CD4-positive, alpha-beta T cell treated with Interleukin-4 for 1 hour (primary cell): ENCODE measurements at places on chromosomes 2 and 18.

DNA sequence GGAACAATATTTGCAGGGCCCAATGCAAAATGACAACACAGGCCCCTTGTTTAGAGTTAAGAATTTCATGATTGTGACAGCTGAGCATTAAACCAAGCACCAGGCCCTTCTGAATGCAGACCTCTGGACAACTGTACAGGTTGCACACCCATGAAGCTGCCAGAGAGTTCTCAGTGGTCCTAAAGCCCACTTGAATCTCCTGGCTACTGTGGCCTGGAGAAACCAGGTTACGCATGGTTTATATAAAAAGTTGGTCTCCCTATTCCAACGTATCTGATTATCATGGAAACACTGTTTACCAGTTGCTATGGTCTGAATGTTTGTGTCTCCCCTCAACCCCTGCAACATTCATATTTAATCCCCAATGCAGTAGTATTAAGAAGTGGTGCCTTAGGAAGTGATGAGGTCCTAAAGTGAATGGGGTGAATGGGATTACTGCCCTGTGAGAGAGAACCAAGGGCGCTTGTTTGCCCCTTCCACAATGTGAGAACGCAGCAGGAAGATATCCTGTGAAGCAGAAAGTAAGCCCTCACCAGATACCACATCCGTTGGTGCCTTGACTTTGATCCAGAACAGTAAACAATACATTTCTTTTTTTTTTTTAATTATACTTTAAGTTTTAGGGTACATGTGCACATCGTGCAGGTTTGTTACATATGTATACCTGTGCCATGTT is 48.0 kb upstream of the ANXA4 start:
- peak; percentile 51 for DNase-seq

- DNase-seq: no peak
These were observed 23.6 kb downstream of the WDSUB1 start for GRCh38 chr2:159262904-159263303.

DNA sequence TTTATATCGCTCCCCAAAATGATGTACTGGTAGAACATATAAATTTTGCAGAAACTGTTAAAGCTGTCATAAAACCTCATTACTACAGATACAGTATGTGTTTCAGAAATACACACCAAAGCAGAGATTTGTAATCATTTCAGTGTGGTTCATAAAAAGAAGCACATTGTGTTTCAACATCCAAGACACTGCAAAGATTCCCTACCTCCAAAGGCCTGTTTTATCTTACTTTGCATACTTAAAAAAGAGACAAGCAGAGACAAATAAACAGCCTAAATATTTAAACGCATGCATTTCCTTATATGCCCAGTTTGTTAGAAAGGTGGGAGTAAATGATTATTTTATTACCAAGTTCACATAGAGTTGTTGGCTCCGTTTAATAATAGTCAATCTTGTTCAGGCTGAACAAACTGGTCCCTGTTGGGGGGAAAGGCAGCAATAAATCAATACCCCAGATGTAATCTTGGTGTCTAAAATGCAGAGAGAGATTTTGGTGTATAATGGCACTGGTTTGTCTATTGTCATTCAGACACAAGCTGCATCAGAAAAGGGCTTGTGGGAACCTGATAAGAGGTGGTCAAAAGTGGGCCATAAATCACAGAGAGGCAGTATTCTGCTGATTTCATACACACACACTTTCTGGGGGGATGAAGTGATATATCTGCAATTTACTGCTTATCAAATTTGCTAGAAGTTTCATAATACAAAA is 321.4 kb upstream of the ETAA1 start:
- DNase-seq: no peak

GRCh38 chr18:75351409-75351808 is 76.1 kb downstream of the SMIM21 start:
- DNase-seq: no peak

DNA sequence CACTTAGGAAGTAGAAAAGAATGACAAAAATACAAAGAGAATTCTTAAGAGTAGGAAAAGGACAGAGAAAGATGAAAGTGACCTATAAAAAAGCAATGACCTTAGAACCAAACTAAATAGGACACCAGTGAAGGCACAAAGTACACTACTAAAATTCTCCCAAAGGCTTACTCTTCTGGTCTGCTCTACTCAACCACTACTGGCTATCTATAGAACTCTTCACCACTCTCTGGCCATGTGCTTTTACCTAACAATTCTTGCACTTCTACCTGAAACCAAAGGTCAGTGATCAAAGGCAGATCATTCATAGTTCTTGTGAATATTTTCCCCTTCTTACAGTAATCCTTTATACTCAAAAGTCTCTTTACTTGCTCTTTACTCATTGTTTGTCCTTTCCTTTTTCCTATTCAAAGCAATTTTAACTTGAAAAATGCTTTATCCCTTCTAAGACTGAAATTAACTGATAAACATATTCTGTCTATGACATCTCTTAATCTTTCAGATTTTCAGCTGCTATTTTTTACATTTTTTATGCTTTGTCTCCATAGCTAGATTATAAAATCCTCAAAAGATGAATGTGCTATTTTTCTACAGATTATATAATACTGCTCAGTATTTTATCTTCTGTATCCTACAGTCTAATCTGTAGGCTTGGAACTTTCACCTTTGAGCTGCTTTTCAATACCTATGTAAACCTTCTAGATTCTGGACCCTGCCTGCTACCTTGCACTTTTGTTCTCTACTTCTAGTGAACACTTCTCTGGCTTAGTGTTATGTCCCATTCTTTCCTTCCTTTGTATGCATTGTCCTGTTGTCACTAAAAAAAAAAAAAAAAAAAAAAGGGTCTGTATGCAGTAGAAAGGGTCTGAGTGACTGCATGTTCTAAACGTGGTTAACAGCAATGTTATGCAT is 64.6 kb downstream of the NCKAP1 start:
- DNase-seq: no peak

- no peak for DNase-seq
These were observed 8.7 kb upstream of the SLC4A3 start for GRCh38 chr2:219618733-219619122.

DNA sequence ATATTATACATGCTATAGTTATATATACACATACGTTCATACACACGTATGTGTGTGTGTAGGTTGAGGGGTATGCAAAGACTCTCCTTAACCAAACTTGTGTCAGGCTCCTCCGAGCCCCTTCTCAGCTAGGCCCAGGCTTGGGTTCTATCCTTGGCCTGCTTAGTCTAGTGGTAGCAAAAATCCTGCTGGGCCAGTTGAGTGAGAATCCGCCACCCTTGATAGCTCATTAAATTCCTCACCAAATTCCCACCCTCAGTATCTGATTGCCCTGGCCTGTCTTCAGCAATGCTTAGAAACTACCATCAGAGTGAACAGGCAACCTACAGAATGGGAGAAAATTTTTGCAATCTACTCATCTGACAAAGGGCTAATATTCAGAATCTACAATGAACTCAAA is 126.5 kb downstream of the TSN start:
- DNase-seq: no peak
